ENCODE measurements at places on chromosomes 6 and 20. TPM values are rescaled to one million over a fixed set of nuclear protein-coding genes. Genes with fewer than 3 reads are reported as not detected.

TMEM244 gene
- total RNA-seq, result 1.1 TPM

C6orf58 gene
- not detected for total RNA-seq

CST4 gene
- not detected for total RNA-seq

PTCRA gene
- 1.1 TPM for total RNA-seq

ATP9A gene
- 0.76 TPM for total RNA-seq

SLC44A4 gene
- 1.0 TPM for total RNA-seq

ALDH8A1 gene
- total RNA-seq, result 4.4 TPM

NT5E gene
- total RNA-seq, result 0.62 TPM

FERMT1 gene
- total RNA-seq, result not detected

PLN gene
- not detected for total RNA-seq

SLC32A1 gene
- not detected for total RNA-seq

ADGRF4 gene
- not detected for total RNA-seq

PBOV1 gene
- not detected for total RNA-seq

MDFI gene
- total RNA-seq, result not detected

TRIM15 gene
- not detected for total RNA-seq

TTK gene
- total RNA-seq, result 1.7 TPM

ELOVL4 gene
- not detected for total RNA-seq

ECT2L gene
- total RNA-seq, result not detected

PI3 gene
- not detected for total RNA-seq

ZBTB12 gene
- total RNA-seq, result 0.20 TPM

SPATS1 gene
- not detected for total RNA-seq

SLC22A3 gene
- 0.67 TPM for total RNA-seq

TOX2 gene
- 9.2 TPM for total RNA-seq

TFB1M gene
- total RNA-seq, result 17.7 TPM

TREM2 gene
- not detected for total RNA-seq

ARG1 gene
- total RNA-seq, result 5.3 TPM

WFDC12 gene
- total RNA-seq, result not detected

KCNK15 gene
- not detected for total RNA-seq

ULBP1 gene
- total RNA-seq, result 0.64 TPM

FAM83B gene
- total RNA-seq, result not detected

SLC17A9 gene
- total RNA-seq, result 4.1 TPM

PRL gene
- total RNA-seq, result not detected

LHFPL5 gene
- total RNA-seq, result not detected

SSTR4 gene
- not detected for total RNA-seq

SLC12A5 gene
- total RNA-seq, result not detected

KIAA0408 gene
- 5.8 TPM for total RNA-seq

STMND1 gene
- not detected for total RNA-seq

DEF6 gene
- total RNA-seq, result 247 TPM

PLCB1 gene
- total RNA-seq, result 1.8 TPM

HCRTR2 gene
- not detected for total RNA-seq

ZSCAN23 gene
- total RNA-seq, result 0.69 TPM

CDK19 gene
- total RNA-seq, result 16.5 TPM

GJA1 gene
- total RNA-seq, result not detected

HSPA1L gene
- total RNA-seq, result 5.5 TPM
